NCI-H2107 (cell line): ENCODE measurements at places on chromosomes 6 and 20.

DNA sequence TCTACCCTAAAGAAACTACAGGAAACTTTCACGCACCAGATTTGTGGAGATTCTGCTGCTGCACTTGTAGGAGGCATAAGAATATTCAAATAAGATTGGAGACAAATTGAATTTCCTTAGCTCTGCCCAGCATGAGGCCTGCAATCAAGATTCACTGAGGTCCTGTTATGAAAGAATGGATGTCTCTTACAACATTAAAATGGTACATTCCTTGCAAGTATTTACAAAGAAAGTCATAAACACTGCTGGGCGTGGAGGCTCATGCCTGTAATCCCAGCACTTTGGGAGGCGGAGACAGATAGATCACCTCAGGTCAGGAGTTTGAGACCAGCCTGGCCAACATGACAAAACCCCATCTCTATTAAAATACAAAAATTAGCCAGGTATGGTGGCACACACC lies 74.0 kb upstream of the MAP3K4 start:
- no peak for DNase-seq

GRCh38 chr20:36895036-36895435 lies 19.1 kb downstream of the TLDC2 start:
- no peak for DNase-seq

- DNase-seq = no peak
These were observed 311.6 kb upstream of the ECI2 start for GRCh38 chr6:4446982-4447381.

DNA sequence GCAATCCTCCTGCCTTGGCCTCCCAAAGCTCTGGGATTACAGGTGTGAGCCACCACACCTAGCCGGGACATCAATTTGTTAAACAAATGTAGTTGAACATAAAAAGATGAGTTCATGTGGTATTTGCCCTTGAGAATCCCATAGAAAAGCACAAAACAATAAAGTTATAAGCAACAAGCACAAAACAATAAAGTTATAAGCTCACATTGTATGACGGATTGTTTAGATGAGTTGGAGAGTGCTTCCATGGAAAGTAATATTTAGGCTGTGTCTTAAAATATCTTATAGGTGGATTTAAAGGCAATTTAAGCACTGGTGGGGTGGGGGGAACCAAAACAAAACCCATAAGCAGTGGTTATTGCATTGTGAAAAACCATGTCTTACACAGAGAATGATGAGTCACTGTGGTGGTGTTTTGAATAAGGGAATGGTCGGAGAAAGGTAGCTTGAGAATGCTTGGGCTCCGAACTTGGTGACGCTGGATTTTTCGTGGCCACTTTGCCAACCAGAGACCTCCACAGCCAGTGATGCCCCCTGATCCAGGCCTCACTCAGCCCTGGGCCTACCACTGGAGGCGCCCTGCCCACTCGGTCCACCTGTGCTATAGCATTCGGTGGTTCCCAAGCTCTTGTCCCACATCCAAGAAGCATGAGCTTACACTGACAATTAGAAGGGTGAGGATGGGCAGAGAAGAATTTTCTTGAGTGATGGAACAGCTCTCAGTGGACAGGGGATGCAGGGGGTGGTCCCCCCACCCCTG lies 256.0 kb downstream of the CDKAL1 start:
- DNase-seq = no peak

GRCh38 chr6:37793067-37793466 lies 26.5 kb upstream of the ZFAND3 start:
- no peak for DNase-seq

DNA sequence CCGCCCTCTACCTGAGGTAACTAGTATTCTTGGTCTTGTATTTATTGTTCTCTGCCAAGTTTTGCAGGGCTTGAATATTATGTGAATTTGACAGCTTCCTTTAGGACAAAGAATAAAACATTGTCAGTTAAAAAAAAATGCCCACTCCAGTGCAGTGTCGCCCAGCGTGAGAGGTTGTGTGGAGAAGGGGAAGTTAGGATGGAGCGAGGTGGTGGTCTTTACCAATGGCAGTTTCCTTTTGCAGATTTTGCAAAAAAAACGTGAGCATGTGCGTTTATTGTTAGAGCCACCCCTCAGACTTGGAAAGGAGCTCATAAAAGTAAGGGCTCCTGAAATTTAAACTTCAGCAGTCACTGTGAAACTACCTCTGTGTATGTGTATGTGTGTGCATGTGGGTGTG lies 28.3 kb downstream of the UST start:
- no peak for DNase-seq

DNA sequence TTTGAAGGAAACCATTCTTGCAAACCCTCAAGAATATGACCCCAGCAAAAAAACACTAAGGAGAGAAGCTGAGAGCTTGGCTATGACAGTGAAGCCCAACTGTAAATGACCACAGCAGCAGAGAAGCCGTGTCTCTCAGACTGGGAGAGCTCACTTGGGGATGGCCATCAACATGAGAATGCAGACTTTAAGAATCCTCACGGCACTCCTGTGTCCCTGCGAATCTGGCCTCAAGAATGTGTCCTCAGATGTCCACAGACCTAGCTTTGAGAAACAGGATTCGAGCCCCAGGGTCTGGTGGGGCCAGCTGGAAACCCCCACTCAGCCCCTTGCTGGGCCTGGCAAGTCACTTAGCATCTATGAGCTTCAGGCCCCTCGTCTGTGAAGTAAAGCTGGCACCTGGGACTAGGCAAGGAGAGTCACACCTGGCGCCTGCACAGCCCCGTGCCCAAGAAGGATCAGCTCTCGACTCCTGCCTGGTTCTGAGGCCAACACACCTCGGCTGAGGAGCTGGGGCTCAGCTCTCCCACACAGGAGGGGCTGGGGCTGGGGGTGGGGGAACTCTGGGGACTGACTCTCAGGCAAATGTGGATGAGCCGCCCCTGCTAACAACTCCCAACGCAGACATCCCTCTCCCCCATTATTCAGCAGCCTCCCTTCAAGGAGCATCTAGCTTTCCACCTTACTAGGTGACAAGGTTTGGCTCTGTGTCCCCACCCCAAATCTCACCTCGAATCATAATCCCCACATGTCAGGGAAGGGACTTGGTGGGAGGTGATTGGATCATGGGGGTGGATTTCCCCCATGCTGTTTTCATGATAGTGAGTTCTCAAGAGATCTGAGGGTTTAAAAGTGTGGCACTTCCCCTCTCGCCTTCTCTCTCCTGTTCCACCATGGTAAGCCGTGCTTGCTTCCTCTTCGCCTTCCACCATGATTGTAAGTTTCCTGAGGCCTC lies 97.7 kb downstream of the GRM4 start:
- no peak for DNase-seq

- DNase-seq = no peak
These were observed 91.6 kb downstream of the MAP3K7 start for GRCh38 chr6:90495216-90495817.

GRCh38 chr6:56890683-56891429 lies 64.1 kb upstream of the BEND6 start:
- no peak for DNase-seq

- DNase-seq = no peak
These were observed 35.3 kb downstream of the FKBP1C start for GRCh38 chr6:63246581-63246980.

DNA sequence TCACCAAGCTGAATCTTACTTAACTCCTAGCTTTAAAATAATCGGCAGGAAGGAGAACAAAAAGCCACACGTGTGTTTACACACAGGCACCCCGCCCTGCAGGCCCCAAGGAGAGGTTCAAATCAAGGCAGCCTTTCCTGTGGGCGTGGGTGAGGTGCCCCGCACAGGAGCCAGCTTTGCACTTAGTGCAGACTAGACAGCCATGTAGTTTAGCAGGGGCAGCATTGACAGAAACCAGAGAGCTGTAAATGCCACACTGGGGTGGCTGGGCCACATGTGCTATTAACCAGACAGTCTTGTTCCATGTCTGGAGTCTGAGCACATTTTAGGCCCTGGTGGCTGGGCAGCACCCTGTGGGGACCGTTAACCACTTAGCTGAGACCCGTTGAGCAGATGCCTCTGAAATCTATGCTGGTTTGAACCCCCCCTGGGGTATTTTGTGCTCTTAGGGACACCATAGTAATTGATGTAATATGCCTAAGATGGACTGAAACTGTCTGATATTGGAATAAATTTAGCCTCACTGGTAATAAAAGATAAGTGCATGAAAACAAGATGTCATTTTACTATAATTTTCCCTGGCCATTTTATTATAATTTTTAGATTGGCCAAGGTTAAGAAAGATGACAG lies 106.4 kb upstream of the KCNG1 start:
- no peak for DNase-seq

DNA sequence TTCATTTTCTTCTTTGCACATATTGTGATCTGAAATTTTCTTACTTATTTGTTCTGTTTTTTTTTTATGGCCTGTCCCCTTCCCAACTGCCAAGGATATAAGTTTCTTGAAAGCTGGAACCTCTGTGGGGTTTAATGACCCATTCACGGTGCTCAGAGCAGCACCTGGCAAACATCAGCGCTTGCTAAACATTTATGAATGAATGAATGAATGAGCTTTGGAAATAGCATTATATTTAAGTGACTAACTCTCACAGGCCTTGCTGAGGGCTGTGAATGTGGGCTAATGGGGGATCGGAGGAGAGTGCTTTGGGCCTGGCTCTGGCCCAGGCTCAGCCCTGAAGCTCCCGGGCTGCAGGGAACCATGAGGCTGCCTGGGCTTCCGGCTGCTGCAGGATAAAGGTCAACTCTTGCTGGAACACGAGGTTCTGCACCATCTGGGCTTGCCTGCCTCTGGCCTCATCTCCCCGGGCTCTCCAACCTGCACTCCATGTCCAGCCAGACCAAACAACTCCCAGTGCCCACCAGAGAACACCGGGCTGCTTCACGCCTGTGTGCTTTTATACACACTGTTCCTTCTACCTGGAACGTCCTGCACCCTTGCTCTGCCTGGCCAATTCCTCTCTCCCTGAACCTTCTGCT lies 14.6 kb upstream of the ARMC12 start:
- no peak for DNase-seq

DNA sequence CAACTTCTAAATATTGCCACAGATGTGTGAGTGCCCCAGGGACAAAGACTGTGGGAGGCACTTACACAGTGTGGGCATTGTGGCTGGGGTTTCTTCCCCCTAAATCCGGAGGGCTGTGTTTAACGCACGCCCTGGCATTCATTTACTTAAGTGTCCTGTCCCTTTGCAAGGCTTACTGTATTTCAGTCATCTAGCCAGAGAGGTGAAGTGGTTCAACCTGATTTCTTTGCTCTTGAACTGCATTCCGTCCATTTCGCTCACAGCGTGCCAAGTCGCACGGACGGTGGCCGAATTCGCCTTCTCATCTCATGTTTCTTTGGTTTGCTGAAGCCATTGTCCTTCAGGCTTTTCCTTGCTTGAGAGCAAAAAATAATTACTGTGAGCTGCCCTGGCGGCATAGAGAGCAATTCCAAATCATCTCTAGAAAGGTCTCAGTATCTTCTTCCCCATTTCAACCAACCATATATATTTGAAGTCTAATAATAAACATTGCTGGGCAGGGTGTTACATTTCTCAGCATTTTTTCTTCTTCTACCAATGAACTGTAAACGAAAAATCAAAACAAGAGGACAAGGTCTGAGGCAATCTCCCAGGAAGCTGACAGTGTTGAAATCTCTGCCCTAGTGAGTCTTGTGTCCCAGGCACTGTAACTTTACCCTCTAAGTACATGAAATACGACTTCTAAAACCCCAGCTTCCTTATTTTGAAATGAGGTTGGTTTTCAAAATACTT lies 16.9 kb downstream of the SYTL3 start:
- no peak for DNase-seq

DNA sequence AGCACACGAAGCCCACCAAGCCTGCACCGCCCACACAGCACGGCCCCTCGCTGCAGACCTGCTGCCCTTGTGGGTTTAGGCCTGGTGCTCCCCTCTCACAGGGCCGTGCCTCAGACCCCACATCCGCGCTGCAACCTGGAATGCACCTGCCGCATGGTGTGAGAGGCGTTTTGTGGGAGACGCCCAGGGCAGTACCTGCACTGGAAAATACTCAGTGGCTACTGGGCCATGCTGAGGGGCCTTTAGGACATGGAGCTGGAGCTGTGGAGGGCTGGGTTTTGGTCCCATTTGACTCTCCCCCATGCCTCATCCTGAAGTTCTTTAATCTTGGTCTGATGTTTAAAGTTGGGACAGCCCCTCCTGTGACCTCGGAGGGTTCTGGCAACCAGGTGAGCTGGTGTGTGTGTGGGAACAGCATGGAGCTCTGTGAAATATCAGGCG lies 116.3 kb downstream of the ERMARD start:
- DNase-seq = no peak

GRCh38 chr6:3001773-3002293 lies 2.1 kb downstream of the NQO2 start:
- DNase-seq = no peak

DNA sequence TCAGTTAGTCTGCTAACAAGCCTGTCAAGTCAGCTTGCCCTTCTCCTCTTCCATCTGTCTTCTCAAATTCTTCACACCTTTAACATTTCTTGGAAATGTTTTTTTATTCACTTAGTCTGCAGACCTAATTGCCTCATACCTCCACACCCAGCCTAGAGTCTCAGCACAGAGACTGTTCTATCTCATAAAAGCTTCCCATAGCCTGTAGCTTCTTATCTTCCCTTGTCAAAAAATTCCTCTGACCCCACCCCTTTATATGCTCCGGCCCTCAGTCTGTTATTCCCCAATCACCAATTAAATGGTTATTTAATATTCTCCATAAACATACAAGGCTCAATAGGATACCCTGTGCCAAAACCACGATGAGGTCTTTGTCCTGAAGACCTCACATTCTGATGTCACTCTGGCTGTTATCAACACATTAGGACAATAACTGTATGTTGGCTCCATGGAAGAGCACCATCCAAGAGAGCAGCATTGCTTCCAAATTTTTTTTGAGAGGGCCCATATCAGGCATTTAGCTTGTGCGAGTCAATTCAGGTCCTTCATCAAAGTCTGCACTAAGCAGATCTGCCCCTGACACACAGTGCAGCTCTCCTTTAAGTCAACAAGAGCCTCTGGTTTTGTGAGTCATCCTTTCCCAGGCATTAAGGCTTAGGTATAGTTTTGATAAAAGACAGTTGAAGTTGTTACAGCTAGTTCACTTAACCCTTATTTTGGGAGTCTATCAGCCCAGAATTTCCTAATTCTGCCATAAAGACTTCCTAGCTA lies 83.2 kb upstream of the TBX18 start:
- no peak for DNase-seq

- no peak for DNase-seq
These were observed 2.5 kb downstream of the CNR1 start for GRCh38 chr6:88163616-88164015.

- DNase-seq = no peak
These were observed 82.0 kb downstream of the HS3ST5 start for GRCh38 chr6:114260810-114261209.

GRCh38 chr6:80425089-80425823 lies 318.8 kb downstream of the BCKDHB start:
- no peak for DNase-seq

- DNase-seq = no peak
These were observed 11.1 kb downstream of the BTN2A1 start for GRCh38 chr6:26468829-26469228.
